NCI-H524 treated with DMSO at 0.1 percent for 48 hours (cell line): ENCODE measurements at places on chromosomes 13 and 19.
A peak's percentile ranks its signal among the peaks of the same experiment; 100 is the strongest.

- DNase-seq = no peak
These were observed 15.7 kb downstream of the FAM124A start for GRCh38 chr13:51237887-51238286.

- DNase-seq = no peak
These were observed 46.8 kb downstream of the ARHGEF18 start for GRCh38 chr19:7395360-7396066.

DNA sequence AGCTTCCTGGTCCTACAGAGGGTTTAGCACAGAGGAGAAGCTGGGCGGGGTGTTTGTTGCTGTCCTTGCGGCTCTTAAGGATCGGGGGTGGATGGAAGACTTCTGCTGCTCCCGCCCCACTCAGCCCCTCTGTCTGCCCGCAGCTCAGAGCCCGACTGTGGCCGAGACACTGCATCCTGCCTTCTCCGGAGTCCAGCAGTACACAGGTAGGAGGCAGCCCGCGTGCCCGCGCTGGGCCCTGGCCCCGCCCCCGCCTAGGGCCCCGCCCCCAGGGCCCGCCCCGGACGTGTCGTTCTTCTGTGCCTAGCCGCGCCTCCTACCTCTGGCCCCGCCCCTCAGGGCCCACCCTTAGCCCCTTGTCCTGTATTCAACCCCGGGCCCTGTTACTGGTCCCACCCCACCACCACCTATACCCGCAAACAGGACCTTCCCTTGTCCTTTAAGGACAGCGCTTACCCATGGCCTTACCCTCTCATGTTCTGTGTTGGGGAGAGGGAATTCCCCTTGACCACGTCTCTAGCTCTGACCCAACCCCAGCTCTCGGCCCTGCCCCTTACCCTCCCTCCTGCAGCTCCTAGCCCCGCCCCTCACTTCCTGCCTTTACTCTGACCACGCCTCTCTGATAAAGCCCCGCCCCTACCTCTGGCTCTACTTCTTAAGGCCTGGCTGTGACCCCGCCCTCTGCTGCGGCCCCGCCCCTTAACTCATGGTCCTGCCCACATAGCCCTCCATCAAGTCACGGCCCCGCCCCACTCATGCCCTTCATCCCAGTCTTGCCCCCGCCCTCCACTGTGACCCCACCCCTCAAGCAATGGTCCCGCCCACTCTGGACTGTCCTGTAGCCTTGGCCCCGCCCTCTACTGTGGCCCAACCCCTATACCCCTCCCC, 60.5 kb downstream of the CELF5 start:
- DNase-seq = no peak

GRCh38 chr19:11064831-11065303, 24.4 kb upstream of the LDLR start:
- no peak for DNase-seq

DNA sequence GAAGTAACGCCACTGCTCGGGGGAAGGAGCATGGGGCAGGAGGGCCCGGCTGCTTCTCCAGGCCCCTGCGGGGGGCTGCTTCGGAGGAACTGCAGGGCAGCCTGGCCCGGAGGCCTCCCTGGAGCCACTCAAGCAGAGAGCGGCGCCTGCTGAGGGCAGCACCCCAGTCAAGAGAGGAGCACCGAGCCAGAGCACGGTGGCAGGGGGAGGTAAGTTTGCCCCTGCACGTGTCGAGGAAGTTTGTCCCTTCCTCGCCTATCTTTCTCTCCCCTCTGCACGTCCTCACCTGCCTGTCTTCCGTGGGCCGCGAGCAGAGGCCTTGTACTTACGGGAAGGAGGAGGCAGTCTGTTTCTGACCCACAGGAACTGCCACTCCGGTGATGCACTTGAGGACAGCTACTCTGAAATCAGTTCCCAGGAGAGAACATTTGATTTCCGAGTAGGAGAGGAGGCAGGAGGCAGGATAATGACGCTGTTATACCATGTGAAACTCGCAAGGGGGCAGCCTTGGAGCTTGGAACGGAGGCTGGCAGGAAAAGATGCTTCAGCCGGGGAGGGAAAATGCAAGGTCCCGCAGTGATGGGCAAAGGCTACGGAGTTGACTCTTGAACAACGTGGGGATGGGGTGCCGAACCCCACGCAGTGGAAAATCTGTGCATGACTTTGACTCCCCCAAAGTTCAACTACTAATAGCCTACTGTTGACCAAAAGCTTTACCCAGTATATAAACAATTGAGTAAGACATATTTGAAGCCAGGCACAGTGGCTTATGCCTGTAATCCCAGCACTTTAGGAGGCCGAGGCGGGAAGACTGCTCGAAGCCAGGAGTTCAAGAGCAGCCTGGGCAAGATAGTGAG, 5.0 kb downstream of the FFAR1 start:
- DNase-seq = peak; percentile 29

GRCh38 chr19:55094456-55095259, 19.0 kb downstream of the EPS8L1 start:
- no peak for DNase-seq

- no peak for DNase-seq
These were observed 65.5 kb downstream of the TBC1D4 start for GRCh38 chr13:75416327-75417011.

DNA sequence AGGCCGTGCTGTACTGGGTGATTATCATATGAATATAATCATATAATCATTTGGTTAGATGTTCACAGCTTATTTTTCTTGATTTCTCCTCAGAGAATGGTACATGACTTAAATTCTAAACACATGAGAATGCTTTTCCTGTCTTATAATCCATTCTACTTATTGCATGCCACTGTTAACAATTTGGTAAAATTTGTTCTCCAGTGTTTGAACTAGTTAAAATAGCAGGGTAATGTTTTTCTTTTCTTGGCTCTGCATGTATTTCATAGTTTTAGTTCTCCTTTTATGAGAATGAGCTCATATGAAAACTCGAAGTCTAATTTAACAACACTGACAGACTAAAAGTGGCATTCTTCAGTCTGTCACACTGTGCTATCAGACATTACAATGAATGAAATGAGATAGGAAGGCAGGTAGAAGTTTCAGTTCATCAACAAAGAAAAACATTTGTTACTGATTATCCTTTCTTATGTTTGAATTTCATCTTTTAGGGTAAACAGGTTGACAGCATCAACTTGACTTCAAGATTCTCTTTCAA, 10.2 kb downstream of the SPRYD7 start:
- no peak for DNase-seq

DNA sequence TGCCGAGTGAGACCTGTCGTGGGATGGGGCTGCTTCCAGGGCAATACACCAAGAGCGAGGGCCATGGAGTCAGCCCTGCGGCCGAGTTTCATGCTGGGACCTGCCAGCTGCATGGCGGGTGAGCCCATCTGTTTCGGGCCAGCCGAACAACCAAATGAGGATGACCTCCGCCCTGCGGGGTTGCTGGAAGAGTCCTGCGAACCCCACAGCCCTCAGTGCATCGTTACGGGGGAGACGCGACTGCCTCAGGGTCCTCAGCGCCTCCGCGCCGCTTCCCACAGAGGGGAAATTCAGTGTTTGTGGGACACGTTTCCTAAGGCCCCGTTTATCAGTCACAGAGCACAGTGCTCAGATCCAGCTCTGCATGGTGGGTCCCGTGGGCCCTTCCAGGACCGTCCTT, 22.0 kb downstream of the SLC15A1 start:
- DNase-seq = no peak

DNA sequence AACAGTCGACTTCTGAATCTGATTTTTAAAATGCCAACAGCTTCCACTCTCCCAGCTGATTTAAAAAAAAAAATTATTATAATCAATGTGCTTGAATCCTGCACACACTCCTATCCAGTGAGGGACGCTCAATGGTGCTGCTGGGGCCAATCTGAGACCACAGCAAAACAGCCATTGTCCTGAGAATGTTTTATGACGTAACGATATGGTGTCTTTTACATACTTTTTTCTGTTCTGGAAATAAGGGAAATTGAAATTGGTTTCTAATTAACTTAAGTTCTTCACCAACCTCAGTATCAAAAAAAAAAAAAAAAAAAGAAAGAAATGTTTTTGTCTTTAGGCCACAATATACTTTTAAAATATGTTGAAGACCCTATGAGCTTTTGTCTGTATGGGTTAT, 66.1 kb upstream of the SOX1 start:
- no peak for DNase-seq

DNA sequence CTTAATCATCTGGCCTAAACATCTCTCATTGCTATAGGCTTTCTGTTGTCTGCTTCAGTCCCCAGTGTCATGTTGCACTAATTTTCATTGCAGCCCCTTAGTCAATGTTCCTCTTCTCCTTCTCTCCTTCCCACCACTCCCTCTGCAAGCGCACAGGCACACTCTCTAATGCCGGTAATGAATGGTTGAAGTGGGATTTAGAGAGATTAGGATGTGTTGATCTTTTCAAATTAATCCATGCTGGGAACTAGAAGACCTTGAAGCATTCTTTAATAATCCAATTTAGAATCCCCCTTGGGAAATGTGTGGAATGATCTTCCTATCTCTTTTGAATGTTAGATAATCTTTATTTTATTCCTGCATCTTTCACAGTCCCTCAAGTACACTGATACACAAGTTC, 33.2 kb upstream of the NDFIP2 start:
- DNase-seq = peak; percentile 92

GRCh38 chr13:110390567-110390966, 83.5 kb downstream of the COL4A2 start:
- DNase-seq = no peak

GRCh38 chr19:35438096-35438495, 10.0 kb upstream of the FFAR2 start:
- DNase-seq = no peak

DNA sequence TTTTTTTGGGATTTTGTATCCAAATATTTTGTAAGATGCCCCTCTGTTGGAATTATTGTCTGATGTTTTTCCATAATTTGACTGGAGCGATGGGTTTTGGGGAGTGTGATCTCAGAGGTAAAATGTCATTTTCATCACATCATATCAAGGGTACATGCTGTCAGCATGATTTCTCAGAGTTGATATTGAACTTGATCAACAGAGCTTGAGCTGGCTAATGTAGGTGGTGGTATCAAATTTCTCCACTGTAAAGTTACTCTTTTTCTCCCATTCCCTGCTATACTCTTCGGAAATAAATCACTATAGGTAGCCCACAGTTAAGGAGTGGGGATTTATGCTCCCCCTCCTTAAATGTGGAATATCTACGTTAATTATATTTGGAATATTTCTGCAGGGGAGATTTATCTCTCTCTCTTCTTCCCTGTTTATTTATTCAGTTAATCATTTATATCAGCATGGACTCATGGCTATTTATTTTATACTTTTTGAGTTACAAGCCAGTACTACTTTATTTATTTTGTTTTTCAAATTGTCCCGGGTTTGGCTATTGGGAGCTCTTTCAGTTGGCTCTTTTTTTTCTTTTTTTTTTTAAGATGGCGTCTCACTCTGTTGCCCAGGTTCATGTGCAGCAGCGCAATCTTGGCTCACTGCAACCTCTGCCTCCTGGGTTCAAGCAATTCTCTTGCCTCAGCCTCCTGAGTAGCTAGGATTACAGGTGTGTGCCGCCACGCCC, 8.8 kb downstream of the SETDB2 start:
- no peak for DNase-seq

DNA sequence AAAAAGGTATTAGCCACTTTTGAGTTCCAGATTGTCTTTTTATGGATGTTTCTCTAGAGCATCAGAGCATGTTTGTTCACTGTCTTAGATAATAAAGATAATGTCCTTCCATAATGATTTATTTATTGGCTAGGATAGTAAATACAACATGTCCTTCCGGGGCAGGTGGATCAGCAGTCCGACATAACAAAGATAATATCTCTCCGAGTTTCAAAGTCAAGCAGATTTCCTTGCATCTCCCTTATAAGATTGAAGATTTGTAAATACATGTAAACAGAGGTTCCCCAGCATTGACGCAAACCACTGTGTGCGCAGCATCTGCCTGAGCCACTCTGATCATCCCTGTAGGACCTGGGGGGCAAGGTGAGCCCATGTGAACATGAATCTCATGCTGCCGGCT, 8.8 kb upstream of the KLK15 start:
- no peak for DNase-seq

DNA sequence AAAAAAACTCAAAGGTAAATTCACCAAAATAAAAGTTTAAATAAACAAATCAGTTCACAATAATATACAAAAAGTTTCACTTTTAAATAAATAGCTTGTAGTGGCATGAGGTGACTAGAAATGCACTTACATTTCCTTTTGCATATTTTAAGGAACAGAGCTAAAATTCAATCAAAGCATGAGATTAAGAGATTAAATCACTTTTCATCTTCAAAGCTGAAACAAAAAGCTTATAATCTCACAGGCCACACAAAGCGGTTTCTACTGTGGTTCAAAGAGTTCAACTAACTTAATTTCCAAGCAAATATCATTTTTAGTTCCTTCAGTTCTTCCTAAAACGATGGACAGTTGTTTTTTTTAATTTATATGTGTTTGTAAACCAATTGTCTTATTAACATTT, 38.9 kb downstream of the TSC22D1 start:
- no peak for DNase-seq

DNA sequence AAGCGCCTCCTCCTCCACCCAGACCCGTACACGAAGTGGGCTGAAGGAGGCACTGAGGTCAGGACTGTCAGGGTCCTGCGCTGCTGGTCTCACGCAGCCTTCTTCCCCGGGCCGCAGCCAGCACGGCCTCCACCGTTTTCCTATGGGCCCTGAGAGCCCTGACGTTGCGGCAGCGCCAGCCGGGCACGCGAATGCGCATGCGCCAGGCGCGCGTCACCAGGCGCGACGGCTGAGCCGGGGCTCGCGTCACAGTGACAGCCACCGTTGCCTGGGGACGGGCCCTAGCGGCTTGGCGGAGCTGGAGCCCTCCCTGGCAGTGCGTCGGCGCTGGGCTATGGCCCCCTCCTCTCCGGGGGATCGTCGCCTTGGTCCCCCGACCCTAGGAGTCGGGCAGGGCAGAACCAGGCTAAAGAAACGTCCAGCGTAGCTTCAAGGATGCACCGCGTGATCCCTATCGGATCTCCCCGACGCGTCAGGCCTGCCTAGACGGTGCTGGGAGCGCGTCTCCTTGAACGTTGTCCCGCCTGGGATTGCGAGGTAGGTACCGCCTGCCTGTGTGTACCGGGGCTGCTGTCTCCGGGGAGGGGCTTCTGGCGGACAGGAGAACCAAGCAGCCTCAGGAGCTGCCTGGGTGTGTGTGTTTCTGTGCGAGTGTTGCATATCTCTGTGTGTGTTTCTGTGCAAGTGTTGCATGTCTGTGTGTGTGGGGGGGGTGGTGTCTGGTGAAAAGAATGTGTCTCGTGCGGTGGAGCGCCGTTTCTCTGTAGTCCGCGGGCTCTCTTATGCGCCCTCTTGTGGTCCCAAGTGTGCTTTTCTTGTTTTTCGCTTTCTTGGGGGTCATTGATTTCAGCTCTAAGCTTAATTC, 43.2 kb downstream of the ZNF571 start:
- DNase-seq = no peak

- no peak for DNase-seq
These were observed 27.9 kb downstream of the PLEKHJ1 start for GRCh38 chr19:2207991-2208860.

- DNase-seq = no peak
These were observed 11.8 kb upstream of the FGF9 start for GRCh38 chr13:21659087-21659486.

GRCh38 chr19:4830332-4830731, 1.2 kb downstream of the TICAM1 start:
- DNase-seq = no peak
